ENCODE measurements at places on chromosomes 1 and 21.

DNA sequence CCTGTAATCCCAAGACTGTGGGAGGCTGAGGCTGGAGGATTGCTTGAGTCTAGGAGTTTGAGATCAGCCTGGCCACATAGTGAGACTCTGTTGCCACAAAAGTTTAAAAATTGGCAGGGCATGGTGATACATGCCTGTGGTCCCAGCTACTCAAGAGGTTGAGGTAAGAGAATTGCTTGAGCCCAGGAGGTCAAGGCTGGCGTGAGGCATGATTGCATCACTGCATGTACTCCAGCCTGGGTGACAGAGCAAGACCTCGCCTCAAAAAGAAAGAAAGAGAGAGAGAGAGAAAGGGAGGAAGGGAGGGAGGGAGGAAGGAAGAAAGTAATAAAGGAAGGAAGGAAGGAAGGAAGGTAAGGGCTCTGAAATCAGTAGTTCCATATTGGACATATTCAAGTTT lies 25.0 kb downstream of the GLUL start:
- no peak for DNase-seq

DNA sequence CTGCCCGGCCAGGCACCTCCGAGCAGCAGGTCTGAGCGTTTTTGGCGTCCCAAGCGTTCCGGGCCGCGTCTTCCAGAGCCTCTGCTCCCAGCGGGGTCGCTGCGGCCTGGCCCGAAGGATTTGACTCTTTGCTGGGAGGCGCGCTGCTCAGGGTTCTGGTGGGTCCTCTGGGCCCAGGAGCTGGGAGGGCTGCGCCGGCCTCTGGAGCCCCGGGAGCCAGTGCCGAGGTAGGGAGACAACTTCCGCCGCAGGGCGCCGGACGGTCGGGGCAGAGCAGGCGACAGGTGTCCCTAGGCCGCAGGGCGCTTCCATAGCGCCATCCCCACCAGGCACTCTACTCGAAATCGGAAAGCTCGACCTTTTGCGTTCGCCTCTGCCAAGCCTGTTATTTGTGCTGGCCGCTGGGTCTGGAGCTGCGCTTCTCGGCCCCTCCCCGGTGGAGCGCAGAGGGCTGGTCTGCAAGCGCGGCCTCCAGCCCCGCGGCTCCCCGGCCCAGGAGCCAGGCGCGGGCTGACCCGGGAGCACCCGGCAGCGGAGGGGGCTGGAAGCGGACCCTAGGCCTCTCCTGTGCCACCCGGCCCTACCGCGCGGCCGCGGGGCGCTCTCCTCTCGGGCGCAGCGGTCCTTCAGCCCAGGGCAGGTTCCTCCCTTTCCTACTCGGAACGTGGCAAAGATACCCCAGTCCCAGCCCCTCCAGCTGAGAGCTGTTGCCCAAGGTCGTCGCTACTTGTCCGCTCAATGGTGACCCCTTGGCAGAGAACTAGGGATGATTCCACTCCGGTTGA lies 2.2 kb downstream of the SIM2 start:
- no peak for DNase-seq

DNA sequence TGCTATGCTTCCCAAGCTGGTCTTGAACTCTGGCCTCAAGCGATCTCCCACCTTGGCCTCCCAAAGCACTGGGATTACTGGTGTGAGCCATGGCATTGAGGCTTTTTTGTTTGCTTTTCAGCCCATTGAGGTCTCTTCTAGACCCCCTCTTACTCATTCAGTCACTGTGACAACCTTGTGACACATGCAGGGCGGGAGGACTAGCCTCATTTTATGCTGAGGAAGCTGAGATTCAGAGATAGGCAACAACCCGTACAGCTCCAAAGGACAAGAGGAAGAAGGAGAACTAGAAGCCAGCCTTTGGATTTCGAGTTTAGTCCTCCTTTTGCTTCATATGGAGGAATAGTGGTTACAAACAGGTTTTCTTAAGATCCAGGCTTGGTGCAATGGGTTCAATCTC lies 83.9 kb upstream of the WDR26 start:
- no peak for DNase-seq

DNA sequence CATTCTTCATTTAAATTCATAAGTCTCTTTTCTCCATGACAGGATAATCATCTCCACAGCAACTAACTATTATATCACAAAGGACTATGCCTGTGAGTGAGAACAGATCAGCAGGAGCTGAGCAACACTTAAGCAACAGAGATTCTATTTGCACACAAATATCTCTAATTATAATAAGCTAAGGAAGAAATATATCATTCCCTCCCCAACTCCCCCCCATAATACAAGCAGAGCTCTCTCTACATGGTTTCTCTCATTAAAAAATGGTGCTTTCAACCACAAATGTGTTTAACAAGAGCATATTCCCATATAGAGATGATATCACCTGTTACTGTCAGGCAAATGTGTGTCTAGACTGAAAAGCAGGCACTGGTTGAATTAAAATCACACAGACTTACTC lies 34.5 kb upstream of the NIBAN1 start:
- no peak for DNase-seq

- no peak for DNase-seq
These were observed 27.4 kb upstream of the UHMK1 start for GRCh38 chr1:162470216-162470615.

DNA sequence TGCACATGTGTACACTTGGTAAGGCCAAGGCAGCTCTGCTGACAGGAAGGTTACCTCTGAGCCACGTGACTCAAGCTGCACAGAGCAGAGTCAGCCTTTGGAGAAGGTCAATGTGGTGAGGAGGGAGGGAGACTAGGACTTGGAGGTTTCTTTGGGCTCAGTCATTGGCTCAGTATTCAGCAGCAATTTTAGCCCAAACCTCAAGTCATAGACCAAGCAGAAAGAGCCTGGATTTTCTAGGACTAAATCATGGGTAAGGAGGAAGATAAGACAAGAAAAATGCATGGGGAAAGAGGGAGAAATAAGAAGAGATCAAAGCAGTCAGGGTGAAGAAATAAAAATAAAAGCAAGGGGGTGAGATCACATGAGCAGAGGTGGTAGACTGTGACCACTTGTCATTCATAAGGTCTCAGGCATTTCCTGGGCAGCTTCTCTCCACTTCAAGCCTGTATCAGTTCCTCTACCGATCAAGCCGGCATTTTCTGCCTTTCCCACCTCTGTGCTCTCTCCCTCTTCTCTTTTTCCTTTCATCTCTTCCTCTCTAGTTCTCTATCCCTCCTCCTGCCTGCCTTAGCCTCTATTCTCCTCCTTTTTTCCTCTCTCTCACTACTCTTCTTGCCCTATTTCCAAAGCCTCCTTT lies 51.7 kb upstream of the DUSP10 start:
- no peak for DNase-seq

DNA sequence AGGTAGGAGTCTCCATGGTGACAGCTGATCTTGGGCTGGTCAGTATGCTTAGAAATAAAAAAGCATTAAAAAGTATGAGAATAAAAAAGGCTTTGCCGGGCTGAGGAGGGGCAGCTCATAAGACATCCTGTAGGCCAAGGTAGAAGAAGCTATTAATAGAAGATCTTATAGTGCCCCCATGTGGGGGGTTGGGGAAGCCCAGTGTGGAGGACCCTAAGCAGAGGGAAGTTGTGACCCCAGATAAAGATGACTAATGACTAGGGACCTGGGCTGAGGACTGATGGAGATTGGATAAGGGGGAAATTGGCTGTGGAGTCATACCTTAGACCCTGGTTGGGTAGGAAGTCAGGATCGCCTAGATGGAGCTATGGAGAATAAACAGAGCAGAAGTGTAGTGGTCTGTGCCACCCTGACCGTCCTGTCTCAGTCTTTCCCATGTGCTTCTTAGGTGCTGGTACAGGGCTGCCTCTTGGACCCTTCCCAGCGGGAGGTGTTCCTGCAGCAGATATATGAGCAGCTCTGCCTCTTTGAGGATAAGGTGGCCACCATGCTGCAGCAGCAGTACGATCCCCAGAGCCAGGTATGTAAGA lies 25.0 kb downstream of the SZT2 start:
- no peak for DNase-seq

GRCh38 chr1:5705751-5706150 lies 286.5 kb downstream of the NPHP4 start:
- no peak for DNase-seq

DNA sequence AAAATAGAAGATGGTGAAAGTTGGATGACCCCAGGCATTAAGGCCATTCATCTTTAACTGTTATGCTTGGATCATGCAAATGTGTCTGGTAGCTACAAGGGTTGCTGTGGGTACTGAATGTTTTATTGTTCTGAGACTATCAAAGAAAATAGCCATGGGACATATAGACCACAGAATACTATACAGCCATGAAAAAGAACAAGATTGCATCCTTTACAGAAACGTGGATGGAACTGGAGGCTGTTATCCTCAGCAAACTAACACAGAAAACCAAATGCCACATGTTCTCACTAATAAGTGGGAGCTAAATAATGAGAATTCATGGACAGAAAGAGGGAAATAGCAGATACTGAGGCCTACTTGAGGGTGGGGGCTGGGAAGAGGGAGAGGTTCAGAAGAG lies 249.0 kb downstream of the LTN1 start:
- no peak for DNase-seq

DNA sequence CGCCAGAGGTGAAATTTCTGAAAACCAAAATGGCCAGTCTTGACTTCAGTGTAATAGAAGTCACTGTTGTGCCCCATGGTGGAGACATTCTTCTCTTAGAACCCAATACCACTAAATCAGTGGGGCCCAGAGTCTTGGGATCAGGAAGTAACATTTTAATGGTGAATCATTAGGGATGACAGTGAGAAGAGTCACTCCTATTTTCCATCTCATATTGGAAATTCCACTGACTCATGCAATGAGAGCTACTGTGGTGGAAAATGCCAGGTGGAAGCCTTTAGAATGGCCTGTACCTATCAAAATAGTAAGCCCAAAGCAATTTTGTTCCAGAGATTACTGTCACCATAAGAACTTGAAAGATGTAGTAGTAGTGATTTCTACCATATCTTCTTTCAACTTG lies 20.6 kb upstream of the PPM1J start:
- peak; percentile 43 for DNase-seq

DNA sequence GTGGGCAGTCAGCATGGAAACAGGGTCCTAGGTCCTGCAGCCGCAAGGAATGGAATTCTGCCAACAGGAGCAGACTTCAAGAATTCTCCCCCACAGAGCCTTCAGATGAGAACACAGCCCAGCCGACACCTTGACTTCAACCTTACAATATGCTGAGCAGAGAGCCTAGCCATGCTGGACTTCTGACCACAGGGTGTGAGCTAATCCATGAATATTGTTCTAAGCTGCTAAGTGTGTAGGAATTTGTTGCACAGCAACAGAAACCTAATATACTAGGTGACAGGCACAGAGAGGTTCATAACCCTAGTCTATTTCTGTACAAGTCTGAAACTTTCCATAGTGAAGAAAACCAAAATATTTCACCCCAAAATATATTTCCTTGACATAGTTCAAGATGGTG lies 32.9 kb upstream of the IFNGR2 start:
- DNase-seq: no peak

- DNase-seq: no peak
These were observed 80.4 kb downstream of the SIK1 start for GRCh38 chr21:43346551-43346950.

DNA sequence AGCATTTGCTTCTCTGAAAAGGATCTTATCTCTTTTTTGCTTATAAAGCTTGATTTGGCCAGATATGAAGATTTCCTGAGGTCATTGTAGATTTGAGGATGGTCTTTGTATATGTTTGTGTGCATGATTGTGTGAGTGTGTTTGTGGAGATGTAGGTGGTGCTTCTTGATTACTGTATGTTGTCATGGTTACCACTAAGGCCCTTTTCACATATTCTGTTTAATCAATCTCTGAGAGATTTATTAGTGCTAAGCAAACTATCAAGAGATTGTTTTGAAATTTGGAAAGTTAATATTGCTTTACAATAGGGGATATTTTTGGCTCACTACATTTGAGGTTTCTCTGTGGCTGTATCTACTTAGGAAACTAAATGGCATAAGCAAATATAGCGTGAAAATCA lies 191.7 kb downstream of the S1PR1 start:
- DNase-seq: no peak

DNA sequence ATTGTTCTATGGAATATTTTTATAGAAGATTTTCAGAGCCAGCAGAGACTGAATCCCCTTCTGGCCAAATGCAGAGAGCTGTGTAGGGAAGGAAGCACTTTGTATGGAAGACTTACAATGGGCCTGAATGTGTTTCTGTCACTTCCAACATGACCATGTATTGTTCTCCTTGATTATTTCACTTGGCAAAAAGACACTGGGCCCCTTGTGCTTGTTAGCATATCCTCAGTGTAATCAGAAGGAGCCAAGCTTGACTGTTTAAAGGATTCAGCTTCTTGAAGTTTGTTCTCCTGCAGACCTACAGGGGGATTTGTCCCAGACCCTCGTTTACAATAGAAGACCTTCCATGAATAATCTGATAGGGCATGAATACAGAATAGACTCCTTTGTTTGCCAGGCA lies 48.1 kb upstream of the UBE2U start:
- DNase-seq: no peak

DNA sequence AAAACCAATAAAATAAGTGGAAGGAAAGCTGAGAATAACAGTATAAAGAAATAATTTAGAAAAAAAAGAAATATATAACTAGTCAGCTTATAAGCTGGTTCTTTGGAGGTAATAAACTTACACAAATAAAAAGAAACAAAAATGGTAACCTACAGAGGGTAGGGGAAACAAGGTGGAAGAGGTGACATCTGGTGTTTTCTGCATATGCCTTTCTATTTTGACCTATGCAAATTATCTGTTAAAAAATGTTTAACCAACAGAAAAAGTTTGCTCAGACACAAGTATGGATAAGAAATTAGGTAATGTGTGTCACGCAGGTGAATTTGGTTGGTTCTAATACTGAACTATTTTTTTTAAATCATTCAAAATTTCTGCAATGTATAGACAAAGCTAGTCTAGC lies 53.6 kb upstream of the DMRTA2 start:
- DNase-seq: no peak

DNA sequence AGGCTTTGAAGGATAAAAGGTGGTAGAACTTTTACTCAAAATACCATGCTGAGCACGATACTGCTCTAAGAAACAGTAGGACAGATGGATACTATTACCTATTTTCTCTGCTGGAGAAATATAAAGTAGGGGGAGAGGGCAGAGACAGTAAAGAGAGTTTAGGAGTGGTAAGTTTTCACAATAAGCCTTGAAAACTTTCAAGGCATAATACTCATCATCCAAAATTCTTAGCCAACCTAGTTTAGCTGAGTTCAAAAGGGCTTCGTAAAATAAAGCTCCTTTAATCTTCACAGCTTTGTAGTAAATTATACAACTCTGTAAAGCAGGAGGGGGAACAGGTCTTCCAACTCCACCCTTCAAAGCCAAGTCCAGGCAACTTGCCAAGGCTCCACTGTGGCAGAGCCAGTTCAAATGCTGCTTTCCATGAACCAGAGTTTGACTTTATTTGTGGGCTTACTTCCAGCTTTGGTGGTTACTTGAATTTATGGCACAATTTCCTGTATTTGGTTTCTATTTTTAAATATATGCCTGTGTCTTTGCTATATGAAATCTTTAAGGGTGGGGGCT lies 15.5 kb downstream of the TEX38 start:
- no peak for DNase-seq

Measured in BJ (cell line).